ENCODE measurements at places on chromosomes 1 and 21.

DNA sequence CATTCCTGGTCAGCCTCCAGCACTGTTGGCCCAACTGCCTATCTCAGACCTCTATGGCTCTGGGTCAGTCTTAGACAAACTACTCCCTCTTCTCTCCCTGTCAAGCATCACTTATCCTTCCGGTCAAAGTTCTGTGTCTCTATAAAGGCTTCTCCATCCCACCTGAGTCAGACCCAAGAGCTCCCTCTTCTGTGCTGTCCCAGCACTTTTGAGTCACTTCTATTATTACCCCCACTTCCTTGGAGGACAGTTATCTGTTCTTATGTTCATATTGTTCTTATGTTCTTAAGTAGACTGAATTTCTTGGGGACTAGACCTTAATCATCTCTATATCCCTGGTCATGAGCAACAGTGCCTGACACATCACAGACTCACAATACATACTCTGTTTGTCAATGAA is 29.2 kb upstream of the IL10 start:
- no peak for DNase-seq

DNA sequence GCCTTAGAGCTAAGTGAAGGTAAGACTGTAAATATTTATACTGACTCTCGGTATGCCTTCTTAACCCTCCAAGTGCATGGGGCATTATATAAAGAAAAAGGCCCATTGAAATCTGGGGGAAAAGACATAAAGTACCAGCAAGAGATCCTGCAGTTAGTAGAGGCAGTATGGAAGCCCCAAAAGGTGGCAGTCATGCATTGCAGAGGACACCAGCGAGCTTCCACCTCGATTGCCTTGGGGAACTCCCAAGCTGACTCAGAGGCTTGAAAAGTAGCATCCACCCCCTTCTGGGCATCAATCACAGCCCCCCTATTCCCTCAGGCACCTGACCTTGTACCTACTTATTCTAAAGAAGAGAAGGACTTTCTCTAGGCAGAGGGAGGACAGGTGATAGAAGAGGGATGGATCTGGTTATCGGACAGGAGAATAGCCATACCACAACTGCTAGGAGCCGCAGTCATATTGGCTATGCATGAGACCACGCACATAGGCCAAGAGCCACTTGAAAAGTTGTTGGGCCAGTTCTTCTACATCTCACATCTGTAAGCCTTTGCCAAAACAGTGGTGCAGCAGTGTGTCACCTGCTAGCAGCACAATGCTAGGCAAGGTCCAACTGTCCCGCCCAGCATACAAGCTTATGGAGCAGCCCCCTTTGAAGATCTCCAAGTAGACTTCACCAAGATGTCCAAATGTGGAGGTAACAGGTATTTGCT is 19.4 kb downstream of the PLA2G2F start:
- DNase-seq = no peak

GRCh38 chr1:235937123-235937522 is 70.4 kb upstream of the LYST start:
- no peak for DNase-seq

DNA sequence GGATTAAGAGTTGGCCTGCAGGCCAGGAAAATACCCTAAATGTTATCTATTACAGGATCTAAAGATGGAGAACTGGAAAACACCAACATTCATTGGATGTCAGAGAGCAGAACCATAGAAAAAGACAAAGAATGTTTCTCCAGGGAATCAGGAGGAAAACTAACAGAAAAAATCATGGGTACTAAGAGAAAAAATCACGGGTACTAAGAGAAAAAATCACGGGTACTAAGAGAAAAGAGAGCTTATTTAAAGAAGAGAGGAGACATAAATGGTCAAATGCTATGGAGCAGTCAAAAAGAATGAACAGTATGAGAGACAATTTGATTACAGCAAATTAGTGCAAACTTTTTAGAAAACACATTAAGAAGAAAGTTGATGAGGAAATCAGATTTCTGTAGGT is 73.8 kb upstream of the SERBP1 start:
- DNase-seq = no peak

GRCh38 chr21:33859373-33860102 is 56.1 kb downstream of the ATP5PO start:
- DNase-seq = no peak

GRCh38 chr21:43023175-43023574 is 48.8 kb downstream of the PKNOX1 start:
- no peak for DNase-seq

DNA sequence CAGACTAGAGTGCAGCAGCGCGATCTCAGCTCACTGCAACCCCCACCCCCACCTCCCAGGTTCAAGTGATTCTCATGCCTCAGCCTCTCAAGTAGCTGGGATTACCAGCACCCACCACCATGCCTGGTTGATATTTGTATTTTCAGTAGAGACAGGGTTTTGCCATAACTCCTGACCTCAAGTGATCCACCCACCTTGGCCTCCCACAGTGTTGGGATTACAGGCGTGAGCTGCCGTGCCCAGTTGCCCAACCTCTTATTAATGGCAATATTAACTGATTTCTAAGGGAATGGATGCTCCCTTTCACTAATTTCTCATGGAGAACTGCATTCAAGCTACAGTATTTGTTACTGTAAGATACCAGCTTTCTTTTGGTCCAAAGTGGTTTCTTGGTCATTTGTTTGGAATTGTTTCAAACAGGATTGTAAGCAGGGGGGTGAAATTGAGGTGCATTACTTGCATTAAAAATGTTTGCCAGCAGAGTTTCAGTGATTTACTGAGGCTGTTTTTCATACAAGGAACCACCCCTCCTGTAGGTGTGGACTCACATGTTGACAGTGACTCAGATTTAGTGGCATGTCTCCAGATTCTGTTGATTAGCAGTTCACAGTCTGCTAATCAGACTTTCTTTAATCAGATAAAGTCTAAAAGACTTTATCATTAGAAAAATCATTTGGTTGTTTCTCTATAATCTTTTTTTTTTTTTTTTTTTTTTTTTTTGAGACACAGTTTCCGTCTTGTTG is 3.9 kb upstream of the TGFBR3 start:
- DNase-seq = no peak

DNA sequence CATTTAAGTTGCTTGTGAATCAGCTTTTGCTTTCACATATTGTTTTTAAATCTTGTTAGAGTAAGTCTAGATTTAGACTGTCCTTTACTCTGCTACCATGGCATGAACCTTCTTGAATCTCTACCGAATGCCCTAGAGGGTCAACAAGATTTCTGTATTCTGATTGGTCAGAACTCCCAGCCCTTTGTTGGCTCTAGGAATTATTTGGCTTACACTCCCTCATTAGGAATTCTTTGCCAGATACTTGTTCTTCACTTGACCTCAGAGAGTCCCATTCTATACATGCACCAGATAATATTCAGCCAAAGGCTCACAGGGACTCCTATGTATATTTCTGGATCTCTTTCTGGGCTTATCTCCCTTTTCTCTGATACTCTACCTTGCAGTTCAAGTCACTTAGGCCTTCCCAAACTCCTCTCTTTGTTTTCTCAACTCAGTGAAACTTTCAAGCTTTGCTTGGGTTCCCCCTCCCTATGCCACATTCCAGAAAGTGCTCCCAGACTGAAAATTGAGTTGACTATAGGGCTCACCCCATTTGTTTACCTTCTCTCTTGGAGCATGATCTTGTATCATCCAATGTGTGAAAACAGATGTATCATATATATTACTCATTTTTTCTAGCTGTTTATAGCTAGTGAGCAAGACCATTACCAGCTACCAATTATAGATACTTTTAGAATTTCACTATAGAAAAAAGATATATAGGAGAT is 405.0 kb downstream of the PLPP3 start:
- DNase-seq = no peak

- DNase-seq = no peak
These were observed 896 bp upstream of the PLA2G2A start for GRCh38 chr1:19980314-19980713.

DNA sequence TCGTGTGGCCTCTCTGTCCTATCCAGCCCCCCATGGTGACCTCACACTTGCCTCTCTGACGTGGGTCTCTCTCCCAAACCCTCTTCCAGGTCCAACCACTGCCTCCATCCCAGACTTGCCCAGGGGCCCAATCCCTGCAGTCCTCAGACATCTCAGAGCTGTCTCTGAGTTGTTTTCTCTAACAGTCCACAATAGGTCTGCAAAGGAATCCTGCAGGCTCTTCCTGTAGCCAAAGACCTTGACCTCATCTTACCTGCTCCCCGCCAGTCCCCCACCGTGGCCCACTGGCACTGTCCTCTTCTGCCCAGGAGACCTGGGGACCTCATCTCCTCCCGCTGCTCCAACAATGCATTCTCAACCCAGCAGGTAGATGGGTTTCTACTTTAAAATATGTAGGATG is 10.0 kb downstream of the RNF187 start:
- no peak for DNase-seq

All from neuronal stem cell (in vitro differentiated cells).